ENCODE measurements at places on chromosomes 13 and 19. TPM values are rescaled to one million over a fixed set of nuclear protein-coding genes. Genes with fewer than 3 reads are reported as not detected.

- DNase-seq, result no peak
Measured at GRCh38 chr13:44278166-44278565, 95.5 kb upstream of the SERP2 start.

DNA sequence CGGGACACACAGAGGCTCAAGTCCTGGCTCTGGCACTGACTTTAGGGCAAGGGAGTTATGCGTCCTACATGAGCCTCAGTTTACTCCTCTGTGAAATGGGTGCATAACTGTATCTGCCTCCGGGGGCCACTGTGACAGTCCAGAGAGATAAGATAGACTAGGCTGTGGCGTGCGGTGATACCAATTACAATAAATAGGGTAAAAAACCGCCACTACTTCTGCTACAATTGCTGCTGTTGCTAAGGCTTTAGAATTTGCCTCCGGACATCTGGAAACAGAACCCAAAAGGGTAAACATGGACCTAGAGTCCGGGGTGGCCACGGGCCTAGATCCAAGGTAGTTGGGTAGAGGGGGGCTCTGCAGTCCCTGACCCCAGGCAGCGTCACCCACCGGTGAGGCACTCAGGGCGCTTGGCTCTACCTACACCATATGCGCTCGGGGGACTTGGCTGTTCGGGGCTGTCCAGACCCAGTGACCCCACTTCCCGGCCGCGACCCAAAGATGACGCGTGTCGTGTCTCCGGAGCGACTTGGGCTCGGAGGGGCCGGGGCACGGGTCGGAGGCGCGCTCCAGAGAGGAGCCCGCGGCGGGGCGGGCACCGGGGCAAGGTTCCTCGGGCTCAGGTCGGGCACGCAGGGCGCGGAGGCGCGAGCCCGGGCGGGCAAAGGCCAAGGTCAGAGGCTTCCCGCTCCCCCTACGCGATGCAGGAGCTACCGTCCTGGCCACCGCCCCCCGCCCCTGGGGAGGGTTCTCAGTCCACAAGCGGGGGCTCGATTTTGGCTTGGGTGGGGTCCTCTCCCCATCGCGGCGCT is 1.1 kb downstream of the INSR start:
- DNase-seq, result no peak

DNA sequence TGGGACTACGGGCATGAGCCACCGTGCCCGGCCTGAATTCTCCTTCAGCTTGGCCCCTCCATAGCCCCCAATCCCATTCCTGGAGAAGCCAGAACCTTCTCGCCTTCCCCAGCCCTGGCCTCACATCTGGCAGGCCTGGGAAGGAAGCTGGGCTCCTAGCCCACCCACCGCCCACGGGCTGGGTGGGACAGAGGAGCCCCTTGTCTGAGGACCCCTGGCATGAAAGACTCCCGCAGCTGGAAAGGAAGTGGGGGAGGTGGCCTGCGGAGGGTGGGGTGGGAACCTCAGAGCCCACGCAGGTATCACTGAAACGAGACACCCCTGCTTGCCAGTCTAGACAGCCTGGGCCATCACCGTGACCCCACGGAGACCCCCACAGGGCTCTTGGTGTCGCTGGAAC is 7.7 kb upstream of the NANOS3 start:
- no peak for DNase-seq

DNA sequence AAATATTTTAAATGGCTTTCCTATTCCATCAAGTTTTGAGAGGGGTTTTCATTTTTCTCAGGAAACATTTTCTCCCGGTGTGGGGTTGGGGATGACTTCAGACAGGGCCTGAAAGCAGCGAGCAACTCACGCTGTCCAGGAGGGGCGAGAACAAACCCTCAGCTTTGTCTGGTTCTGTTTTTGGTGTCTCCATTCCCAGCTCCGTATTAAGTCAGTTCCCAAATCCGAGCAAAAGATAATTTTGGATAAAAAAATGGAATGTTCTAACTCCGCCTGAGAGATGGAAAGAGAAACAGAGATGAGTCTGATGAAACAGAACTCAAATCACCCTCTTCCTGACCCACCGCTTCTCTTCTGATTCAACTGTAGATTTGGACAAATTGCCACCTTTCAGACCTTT is 38.4 kb downstream of the RFX2 start:
- DNase-seq, result no peak

DNA sequence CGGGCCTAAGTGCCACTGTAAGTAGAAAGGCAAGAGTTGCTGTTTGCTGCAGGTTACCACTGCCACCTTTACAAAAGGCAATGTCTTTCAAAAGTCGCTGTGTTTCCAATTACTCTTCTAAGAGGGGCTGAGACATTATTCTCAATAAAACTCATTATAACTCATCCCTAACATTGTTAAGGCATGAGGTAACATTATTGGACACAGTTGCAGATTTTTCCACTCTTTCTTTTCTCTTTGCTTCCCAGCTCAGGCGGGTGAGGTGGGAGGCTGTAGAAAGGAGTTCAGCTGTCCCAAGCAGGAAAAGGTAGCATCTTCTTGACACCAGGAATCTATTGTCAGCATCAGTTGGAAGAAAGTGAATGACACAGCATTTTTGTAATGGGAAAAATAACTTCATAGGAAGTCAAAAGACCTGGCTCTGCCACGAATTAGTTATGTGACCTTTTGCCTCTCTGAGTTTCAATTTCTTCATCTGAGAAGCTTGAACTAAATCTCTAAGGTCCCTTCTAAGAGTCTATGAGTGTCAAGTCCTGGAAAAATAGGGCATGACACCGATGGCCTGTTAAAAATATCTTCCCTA is 2.1 kb upstream of the UBL3 start:
- no peak for DNase-seq

- peak; percentile 85 for DNase-seq
Measured at GRCh38 chr19:33430674-33431277, 57.3 kb downstream of the CEBPG start.

The MUC16 gene
- total RNA-seq, result not detected

The NTF4 gene
- 1.6 TPM for total RNA-seq

The PRODH2 gene
- total RNA-seq, result not detected

The ZNF441 gene
- total RNA-seq, result 5.6 TPM

The ACER1 gene
- total RNA-seq, result not detected

The SHISA7 gene
- total RNA-seq, result not detected
